ENCODE measurements at places on chromosomes 1 and 21. TPM values are rescaled to one million over a fixed set of nuclear protein-coding genes. Genes with fewer than 3 reads are reported as not detected.

NR0B2 gene
- 5.2 TPM for total RNA-seq

KCNA3 gene
- total RNA-seq, result not detected

DDAH1 gene
- 85.4 TPM for total RNA-seq

TMEM61 gene
- not detected for total RNA-seq

CLDN17 gene
- total RNA-seq, result not detected

TMEM240 gene
- 4.1 TPM for total RNA-seq

AKNAD1 gene
- total RNA-seq, result 0.26 TPM

CFAP107 gene
- not detected for total RNA-seq

MSH4 gene
- total RNA-seq, result 0.26 TPM

ACOT11 gene
- 1.9 TPM for total RNA-seq

PTGFR gene
- not detected for total RNA-seq

PDPN gene
- total RNA-seq, result 0.28 TPM

ADGRL4 gene
- total RNA-seq, result not detected

CD84 gene
- 0.26 TPM for total RNA-seq

CHML gene
- 19.3 TPM for total RNA-seq

AXDND1 gene
- 0.31 TPM for total RNA-seq

TNFRSF4 gene
- total RNA-seq, result 0.62 TPM
